T-helper 1 cell (primary cell): ENCODE measurements at places on chromosomes 5 and 9.

GRCh38 chr5:94197970-94198369, 420.4 kb downstream of the KIAA0825 start:
- no peak for DNase-seq

DNA sequence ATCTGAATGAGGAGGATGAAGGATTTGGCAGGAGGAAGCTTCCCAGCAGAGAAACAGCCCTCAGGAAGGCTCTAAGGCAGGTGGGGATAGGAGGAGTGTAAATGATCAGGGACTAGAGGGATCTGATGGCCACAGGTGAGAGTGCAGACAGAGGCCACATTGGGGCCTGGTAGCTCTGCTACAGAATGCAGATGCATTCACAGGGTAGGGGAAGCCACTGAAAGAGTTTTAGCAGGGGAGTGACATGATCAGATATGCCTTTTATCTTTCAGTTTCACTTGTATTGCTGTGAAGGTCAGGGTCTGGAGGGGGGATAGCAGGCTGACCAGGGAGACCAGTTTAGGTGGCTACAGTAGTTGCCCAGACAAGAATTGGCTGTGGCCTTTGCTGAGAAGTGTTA, 3.0 kb downstream of the TXNDC15 start:
- no peak for DNase-seq

- no peak for DNase-seq
Observed at GRCh38 chr9:76766126-76766525, 1.9 kb downstream of the PCA3 start.

DNA sequence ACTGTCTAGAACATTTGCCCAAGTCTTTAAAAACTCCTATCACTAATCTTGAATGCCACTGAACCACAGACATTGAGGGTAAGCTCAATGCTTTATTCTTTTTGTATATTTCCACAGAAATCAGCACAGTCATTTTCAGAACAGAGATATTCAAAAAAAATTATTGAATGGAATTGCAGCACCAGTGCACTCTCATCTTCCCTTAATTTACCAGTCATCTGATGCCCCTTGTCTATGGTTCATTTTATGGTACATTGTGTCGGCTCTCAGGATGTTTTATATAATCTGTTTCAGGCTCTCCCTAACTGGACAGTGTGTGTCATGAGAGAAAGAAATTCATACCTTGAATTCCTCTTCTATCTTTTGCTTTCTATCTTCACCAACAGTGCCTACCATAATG, 158.4 kb upstream of the NR4A3 start:
- no peak for DNase-seq

DNA sequence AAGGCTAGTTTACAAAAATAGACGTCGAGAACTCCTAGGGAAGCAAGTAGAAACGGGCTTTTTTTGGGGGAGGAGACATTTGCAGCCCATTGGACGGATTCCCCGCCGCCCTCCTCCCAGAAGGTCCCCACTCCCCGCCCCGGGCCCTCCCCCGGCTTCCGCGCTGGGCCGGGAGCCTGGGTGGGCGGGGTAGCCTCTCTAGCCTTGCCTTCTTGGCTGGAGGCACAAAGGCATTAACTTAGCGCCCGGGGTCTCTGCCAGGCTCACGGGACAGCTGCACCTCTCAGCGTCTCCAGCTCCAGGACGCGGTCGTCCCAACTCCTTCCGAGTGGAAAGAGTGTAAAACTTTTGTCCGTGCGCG, at the start of gene DMRTA1:
TSS of gene DMRTA1 (plus strand) at position 236 of the 361 bp plus-strand sequence. CDS start 242 bp downstream, outside the sequence.
- DNase-seq: no peak

DNA sequence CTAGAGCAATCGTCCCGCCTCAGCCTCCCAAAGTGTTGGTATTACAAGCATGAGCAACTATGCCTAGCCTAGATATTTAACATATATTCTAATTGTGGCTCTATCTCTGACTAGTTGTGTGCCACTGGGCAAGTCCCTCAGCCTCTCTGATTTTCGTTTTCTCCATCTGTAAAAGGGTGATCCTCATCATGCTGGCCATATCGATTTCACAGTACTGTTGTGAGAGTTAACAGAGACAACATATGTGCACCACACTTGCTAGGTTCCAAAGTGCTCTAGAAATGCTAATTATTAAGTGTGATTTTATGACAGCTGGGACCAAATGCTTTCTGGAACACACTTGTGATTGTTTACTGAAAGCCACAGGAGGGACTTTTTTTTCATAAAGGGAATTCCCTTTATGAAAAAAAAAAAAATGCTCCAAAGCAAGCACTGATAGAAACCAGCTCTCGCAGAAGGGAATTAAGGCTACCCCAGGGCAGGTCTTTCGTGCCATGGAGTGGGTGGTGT, 78.5 kb upstream of the EPB41L4B start:
- DNase-seq: no peak

DNA sequence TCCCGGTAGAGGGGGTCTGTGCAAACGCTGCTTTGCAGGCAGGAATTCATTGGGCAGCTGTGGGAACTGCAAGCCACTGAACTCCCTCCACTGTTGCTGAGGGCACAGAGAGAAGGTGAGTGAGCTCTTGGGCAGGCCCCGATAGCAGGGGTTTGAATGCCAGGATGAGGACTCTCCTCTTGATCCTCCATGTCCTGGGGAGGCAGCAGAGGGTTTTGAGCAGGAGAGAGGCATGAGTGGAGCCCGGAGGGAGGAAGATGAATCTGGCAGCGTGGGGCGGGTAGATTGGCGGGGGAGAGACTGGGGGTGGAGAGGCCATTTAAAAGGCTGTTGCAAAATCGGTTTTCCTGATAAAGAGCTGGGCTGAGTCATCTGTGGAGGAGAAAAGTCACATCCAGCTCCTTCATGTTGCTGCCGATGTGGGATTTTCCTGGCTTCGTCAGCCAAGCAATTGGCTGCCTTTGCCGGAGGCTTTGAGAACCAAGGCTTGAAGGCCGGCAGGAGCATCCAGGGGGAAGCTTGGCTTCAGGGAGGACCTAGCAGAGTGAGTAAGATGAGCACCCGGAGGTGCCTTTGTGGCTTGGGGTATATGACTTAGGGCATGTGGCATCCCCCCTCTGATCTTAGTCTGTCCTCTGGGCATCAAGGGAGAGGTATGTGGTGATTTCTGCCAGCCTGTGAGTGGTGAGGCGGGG, at the start of gene SYNPO:
TSS of gene SYNPO (plus strand) at position 350 of the 695 bp plus-strand sequence. CDS start 7,616 bp downstream, outside the sequence.
- no peak for DNase-seq

GRCh38 chr9:120388003-120388855, 191.7 kb downstream of the CDK5RAP2 start:
- no peak for DNase-seq

GRCh38 chr5:11477786-11478185, 426.5 kb downstream of the CTNND2 start:
- DNase-seq: no peak

GRCh38 chr9:128233817-128234406, 30.7 kb downstream of the DNM1 start:
- DNase-seq: no peak

GRCh38 chr5:14728459-14728938, 64.0 kb downstream of the OTULIN start:
- DNase-seq: no peak

DNA sequence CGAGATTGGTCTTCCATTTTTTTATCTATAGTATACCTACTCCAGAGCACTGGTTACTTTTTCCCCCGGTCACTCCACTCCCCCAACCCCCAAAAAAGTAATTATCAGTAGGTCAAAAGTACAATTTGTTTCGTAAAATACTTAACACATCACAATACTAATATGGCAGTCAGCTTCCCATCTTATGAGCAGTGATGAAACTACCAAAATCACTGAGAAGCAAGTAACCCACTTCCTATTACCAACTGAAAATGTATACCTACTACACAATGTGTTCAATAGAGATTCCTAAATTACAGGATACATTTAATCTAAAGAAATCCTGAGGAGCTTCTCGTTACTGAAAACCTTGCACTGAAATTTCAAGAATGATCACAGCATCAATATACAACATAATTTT, 1.9 kb downstream of the CERT1 start:
- DNase-seq: peak; percentile 6

- no peak for DNase-seq
Observed at GRCh38 chr9:26779062-26779461, 113.5 kb downstream of the CAAP1 start.

DNA sequence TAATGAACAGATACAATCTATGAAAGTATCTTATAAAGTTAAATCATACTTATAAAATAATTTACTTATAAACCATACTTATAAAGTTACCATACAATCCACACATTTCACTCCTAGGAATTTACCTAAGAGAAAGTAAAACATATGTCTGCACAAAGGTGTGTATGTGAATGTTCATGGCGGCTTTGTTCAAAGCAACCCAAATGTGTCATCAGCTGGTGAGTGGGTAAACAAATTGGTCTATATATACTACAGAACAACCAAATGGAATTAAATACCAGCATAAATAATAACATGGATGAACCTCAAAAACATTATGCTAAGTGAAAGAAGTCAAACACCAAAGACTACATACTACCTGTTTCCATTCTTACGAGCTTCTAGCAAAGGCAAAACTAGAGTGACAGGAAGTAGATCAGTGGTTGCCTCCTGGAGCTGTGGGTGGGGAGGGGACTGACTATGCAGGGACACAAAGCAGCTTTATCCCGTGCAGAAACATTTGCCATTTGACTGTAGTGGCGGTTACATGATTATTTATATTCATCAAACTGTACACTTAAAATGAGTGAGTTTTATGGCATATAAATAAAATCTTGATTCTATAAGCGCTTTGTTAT, 10.6 kb downstream of the TRAF1 start:
- DNase-seq: no peak
